ENCODE measurements at places on chromosomes 5 and 9.

- no peak for DNase-seq
Measured at GRCh38 chr5:179802207-179802883, 4.3 kb downstream of the MGAT4B start.

DNA sequence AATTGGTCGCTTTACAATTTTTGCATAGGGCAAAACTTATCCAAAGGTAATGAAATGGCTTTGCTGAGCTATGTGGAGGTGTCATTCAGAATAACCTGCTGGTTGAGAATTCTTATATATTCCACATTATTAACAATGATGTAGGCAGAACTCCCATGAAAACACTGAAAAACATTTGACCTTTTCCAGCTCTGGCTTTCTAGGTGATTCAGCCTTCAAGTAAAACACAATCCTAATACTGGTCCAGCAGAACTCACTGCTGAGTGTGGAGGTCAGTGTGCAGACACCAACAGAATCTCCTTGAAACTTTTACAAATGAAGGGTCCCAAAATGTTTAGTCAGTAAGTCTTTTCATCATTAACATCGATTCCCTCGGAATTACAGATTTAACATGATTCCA, 162.0 kb upstream of the EFNA5 start:
- DNase-seq = no peak

DNA sequence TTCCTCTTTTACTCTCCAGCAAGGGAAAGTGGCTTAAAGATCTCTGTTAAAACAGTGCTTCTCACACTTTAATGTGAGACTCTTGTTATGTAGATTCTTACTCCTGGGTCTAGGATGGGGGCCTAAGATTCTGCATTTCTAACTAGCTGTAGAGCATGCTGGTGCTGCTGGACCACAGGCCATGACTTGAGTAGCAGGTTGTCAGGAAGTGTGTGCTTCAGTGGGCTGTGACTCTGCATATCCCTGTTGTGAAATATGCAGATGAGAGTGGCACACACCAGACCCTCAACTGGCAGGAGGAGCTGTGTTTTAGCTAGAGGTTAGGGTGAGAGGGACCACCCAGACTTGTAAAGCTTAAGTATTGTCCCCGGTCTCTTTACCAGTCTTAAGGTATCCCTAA, 191.1 kb upstream of the DMRT1 start:
- no peak for DNase-seq

DNA sequence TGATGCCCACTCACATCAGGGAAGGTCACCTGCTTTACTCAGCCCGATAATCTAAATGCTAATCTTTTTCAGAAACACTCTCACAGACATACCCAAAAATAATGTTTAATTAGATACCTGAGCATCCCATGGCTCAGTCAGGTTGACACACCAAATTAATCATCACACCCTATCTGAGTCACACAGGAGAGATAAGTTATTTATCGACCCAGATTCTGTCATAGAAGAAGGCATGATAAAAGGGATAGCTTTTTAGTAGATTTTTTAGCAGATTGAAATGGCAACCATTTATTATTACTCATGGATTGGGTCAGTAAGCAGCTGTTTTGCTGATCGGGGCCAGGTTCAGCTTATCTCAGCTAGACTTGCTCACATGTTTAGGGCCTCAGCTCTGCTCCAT, 97.8 kb upstream of the TYRP1 start:
- DNase-seq = no peak

DNA sequence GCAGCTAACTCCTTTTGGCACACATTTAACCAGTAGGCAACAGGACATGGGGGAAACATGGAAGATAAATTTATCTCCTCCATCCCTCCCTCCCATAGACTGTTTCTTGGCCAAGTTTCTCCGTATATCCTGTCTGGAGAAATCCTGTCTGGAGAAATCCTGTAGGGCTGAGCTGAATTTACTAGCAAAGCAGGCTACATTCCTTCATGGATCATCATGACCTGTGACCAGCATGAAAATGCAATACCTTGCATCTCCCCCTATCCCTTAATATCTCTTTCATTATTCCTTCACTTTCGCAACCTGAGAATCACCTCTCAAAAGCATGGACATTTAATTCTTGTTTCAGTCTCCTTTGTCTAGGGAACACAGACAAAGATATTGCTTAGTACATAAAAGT, 379.1 kb downstream of the PSAT1 start:
- DNase-seq = no peak

- DNase-seq = no peak
Measured at GRCh38 chr9:128669786-128670185, 13.1 kb upstream of the DYNC2I2 start.

DNA sequence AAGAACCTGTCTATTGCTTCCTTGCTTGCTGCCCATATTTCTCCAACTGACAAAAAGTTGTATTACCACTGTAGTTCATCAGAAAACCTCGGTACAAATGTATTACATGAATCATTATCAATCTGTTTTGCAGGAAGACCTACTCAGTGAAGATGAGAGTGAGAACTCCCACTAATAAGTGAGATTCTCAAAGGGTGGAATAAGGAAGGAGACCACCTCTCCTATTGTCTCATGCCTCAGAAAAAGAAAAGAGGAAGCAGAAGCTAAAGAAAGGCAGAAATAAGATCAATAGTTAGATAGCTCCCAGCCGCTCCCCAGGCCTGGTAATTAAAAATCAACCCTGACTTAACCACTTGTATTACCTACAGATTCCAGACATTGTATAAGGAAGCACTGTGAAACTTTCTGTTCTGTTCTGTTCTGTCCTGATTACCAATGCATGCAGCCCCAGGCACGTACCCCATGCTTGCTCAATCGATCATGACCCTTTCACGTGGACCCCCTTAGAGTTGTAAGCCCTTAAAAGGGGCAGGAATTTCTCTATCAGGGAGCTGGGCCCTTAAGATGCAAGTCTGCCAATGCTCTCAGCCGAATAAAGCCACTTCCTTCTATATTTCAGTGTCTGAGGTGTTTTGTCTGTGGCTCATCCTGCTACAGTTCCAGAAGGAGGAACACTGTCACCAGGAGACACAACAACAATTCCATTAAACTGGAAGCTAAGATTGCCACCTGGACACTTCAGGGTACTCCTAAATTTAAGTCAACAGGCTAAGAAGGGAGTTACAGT, 152.5 kb upstream of the COX7C start:
- no peak for DNase-seq

GRCh38 chr9:1050125-1050895, at the start of gene DMRT2:
DMRT2 (plus strand) TSS chr9:1050357; CDS start chr9:1051614, 1,257 bp downstream.
- peak; percentile 85 for DNase-seq

DNA sequence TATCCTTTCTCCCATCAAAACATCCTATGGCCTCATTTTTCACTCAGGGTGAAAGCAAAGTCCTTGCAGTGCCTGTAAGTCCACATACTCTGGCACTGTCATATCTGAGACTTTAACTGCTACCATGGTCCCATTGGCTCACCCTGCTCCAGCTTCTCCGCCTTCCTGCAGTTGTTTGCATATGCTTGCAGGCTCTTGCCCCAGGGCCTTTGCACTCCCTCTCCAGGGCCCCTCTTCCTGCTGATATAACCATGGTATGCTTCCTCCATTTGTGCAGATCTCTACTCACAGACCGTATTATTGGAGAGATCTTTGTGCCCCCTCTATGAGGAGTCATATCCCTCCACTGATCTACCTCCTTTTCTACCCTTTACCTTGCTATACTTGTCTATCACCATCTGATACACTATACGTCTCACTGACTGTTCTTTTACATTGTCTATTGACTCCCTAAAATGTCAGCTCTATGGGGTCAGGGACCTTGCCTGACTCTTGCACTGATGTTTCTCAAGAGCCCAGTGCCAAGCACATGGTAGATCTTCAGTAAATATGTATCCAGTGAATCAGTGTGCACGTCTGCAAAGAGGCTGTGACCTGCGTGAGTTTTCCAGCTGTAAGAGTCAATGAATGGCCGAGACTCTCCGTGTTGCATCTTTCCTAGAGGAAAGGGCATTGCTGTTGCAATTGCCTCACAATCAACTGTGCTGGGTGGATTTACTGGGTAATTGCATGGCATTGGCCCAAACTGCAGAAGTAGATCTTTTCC, 81.7 kb upstream of the CPEB4 start:
- no peak for DNase-seq

GRCh38 chr5:175697846-175698245, 40.0 kb downstream of the HRH2 start:
- no peak for DNase-seq

- DNase-seq = peak; percentile 78
Measured at GRCh38 chr5:139633295-139634027, 14.7 kb upstream of the CXXC5 start.

DNA sequence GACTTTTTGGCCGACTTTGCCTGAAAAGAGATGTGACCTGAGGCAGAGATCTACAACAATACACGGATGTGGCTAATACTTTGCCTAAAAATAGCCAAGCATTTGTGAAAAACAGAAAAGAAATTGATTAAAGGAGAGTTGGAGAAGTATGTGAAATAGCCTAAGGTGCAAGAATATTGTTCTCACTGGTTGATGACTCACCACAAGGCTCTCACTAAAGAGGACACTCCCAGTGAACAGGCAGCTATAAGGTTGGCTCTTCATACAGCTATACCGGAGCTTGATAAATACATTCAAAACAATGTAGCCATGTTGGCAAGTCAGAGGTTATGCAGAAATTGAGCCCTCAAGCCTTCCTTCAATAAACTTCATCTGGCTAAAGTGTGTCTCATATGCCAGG, 317.2 kb upstream of the GRAMD2B start:
- DNase-seq = no peak

- DNase-seq = no peak
Measured at GRCh38 chr5:32584646-32585045, 711 bp upstream of the SUB1 start.

DNA sequence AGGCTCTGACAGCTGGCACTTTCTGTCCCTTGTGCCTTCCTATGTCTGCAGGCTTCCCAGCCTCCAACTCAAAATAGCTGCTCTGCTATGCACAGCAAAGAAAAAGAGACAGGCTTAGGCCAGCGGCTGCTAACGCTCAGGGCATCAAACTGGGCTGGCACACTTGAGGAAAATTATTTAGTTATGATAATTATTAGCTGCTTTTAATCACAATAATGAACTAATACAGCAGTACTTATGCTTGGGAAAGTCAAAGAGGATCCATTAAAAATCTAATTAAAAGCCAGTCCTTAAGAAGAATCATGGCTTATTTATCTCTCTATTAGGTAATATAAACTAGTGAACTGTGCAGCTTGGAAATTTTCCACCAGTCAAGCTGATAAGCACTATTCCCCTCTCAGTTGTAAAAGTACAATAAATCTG, 233.2 kb downstream of the SLIT3 start:
- no peak for DNase-seq

GRCh38 chr9:71801826-71802225, 33.5 kb upstream of the CEMIP2 start:
- DNase-seq = no peak

GRCh38 chr5:43363445-43364152, 48.6 kb downstream of the CCL28 start:
- DNase-seq = no peak

GRCh38 chr5:124341066-124341858, 405.2 kb downstream of the ZNF608 start:
- DNase-seq = no peak

DNA sequence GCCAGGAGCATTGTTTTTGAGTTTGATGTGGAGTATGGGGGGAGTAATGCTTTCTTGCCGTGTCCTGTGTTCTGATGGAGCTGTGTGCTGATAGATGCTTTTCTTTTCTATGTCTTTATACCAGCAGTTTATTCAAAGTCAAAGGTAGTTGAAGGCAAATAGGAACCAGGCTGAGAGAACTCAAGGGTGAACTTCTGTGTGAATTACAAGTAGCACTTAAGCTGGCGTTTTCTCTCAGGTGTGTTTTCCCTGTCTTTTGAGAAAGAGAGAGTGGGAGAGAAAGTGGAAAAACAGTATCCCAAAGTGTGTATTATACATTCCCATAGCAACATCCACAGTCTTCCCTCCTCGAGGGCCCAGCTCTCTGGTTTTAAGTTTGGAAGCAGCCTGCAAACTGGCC, 1.5 kb downstream of the TNFAIP8 start:
- no peak for DNase-seq

GRCh38 chr5:6497262-6497661, 48.6 kb downstream of the UBE2QL1 start:
- no peak for DNase-seq

- DNase-seq = no peak
Measured at GRCh38 chr9:77752554-77752953, 104.4 kb upstream of the GNA14 start.

DNA sequence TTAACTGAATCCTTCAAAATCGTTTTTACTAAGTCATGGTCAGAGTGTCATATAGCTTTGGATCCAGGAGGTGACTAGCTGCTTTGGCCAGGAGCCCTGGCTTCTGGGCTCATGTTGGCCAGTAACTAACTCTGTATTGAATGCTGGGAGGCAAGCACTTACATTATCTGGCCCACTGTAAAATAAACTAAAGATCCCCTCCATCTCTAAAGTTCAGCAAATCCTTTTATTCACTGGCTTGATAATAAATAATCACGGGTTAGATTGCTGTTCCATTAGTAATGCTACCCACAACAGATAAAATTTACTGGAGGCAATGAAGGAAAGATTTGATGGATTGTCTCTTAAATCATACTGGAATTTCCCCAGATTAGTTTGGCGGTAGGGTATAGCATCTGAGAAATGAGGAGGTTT, 382.2 kb upstream of the TLE4 start:
- DNase-seq = no peak

DNA sequence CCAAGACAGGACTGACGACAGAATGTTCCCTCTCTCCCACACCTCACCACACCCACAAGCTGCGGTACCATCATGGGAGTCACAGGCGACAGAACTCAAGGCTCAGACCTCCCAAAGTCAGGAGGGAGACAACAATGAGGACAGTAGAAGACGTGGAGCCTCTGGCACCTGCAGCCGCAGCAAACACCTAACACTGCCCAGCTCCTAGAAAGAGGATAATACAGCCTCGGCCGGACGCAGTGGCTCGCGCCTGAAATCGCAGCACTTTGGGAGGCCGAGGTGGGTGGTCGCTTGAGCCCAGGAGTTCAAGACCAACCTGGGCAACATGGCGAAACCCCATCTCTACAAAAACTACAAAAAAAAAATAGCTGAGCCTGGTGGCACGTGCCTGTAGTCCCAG, 13.2 kb upstream of the PRDM12 start:
- no peak for DNase-seq

DNA sequence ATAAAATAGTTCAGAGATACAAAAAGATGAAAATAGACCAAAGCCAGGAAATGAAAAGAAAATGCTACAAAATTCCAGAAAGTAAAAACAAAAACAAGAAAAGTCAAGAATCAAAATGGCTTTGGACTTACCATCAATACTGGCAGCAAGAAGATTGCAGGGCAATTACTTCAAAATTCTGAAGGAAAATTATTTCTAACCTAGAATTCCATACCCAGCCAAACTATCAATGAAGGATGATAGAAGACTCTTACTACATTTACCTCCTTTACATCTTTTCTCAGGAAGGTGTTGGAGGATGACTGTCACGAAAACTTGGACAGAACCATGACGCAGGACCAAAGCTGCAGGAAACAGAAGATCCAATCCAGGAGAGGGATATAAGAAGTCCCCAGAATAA, 46.8 kb downstream of the EGFLAM start:
- DNase-seq = no peak

DNA sequence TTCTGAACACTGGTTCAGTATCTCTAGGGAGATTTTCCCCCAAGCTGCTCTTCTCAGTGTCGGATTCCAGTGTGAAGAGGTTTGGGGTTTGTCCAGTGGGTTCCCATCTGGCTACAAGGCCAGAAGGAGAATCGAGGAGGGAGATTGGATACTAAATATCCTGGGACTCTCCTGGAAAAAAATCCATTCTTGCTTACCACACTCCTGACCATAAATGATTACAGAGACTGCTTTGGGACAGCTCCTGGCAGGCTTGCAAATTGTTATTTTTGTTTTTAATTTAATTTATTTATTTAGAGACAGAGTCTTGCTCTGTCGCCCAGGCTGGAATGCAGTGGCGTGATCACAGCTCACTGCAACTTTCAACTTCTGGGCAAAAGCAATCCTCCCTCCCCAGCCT, 4.7 kb upstream of the SUSD1 start:
- no peak for DNase-seq

Measured in NCI-H345 (cell line).